ENCODE measurements at places on chromosomes 6 and 20.

DNA sequence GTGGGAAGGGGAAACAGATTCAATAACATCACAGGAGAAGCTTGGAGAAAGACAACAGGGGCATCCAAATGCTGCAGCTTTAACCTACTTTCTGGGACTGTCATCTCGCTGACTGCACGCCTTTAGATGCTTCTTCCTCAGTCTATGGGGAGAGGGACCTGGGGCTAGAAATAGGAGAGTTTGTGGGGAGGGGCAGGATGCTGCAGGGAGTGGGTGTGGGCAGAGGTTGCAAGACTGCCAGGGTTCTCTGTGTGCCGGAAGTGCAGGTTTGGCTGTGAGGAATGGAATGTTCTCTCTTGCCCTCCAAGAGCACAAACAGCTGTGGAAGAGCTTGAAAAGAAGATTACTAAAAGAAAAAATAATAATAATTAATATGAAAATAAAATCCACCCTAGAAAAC lies 93.2 kb downstream of the FOXO3 start:
- no peaks in the 10 kb centered on the region for H3K36me3 ChIP-seq
- no peak overlapping the region for H3K4me3 ChIP-seq
- DNase-seq: no peak
- no peaks in the 10 kb centered on the region for H3K27me3 ChIP-seq

DNA sequence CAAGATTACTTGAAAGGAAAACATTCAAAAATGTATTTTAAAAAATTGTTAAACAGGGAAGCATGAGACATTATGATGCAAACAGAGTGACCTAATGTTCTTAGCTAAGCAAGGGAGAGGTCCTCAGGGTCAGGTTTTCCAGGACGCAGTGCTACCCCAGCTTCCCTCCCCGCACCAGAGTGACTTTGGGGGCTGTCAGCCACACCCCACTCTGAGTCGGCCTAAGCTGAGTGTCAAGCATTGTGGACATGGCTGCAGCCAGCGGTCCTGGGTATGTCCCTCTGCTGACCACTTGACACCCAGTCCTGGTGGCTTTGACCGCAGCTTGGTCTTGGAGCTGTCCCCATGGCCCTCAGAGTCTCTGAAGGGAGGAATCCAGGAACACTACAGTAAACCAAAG lies 54.9 kb upstream of the CD93 start:
- no peak overlapping the region for H3K4me3 ChIP-seq
- no peaks in the 10 kb centered on the region for H3K4me1 ChIP-seq
- H3K36me3 ChIP-seq: no peaks in the 10 kb centered on the region
- DNase-seq: no peak
- no peak overlapping the region for H3K27ac ChIP-seq

DNA sequence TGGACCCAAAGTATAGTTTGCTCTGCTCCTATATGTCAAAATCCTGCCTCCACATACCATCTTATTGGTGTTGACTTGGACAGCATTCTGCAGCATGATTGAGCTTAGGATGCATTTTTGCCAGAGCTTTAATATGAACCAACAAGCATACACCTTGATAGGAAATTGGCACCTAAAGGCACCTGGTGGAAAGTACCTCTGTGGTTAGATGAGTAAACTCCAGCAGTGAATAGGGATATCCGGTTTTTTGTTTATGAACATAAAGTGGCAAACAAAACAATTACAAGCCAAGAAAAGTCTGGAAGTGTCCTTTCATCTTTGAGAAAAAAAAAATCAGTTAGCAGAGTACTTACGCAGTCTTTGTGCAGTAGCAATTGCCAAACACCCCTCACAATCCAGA lies 6.2 kb upstream of the CYP24A1 start:
- H3K4me1 ChIP-seq: peaks cover 3% of the 10 kb centered on the region
- no peak overlapping the region for H3K27ac ChIP-seq
- H3K36me3 ChIP-seq: no peaks in the 10 kb centered on the region
- DNase-seq: no peak

DNA sequence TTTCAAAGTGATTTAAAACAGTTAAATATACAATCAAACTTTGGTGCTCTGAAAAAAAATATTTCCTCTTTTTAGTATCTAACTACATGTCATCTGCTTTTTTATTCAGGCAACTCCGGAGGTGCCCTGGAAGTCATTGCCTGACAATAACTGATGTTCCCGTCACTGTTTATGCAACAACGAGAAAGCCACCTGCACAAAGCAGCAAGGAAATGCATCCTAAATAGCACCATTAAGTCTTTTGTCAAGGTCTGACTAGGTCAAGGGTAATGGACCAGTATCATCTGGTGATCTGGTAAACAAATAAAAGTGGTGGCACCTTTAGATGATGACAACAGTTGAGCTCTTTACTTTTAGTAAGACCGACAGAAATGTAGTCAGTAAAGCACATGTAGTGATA lies 13.2 kb downstream of the FAM229B start:
- DNase-seq: no peak
- H3K4me3 ChIP-seq: no peak overlapping the region
- H3K27ac ChIP-seq: no peak overlapping the region
- H3K36me3 ChIP-seq: peaks cover 14% of the 10 kb centered on the region

DNA sequence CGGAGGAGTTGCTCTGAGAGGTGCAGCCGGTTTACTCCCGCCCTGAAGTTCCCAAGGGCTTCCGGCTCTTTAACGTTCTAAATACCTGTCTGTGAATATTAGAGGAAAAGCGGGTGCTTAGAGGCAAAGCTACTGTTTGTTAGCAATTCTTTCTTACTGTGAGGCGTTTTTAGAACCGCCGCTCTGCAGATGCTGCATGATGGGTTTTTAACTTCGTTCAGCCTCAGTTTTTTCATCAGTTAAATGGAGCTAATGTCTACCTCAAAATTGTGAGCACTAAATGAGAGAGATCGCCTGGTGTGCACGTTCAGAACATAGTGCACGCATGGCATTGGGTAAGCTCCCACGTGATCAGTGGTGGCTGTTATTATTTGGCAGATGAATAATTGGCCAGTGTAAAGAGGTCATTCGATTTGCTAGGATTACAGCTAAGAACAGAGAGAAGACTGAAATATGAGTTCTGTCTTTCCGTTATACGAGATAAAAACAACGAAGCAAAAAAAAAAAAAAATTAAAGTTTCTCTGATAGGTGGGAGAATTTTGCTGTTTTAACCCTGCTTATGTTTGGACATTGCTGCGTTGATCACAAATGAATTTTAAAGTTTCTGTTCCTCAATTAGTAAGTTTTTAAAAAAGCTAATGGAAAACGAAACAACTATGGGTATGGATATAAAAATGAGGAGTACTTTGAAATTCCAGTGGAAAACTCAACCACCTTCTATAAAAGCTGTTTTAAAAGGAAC lies 660 bp upstream of the TFB1M start:
- DNase-seq: no peak
- H3K27me3 ChIP-seq: no peaks in the 10 kb centered on the region
- H3K27ac ChIP-seq: peak overlapping the region; percentile 82
- peaks cover 3% of the 10 kb centered on the region for H3K36me3 ChIP-seq
- H3K4me3 ChIP-seq: peak overlapping the region; percentile 35

DNA sequence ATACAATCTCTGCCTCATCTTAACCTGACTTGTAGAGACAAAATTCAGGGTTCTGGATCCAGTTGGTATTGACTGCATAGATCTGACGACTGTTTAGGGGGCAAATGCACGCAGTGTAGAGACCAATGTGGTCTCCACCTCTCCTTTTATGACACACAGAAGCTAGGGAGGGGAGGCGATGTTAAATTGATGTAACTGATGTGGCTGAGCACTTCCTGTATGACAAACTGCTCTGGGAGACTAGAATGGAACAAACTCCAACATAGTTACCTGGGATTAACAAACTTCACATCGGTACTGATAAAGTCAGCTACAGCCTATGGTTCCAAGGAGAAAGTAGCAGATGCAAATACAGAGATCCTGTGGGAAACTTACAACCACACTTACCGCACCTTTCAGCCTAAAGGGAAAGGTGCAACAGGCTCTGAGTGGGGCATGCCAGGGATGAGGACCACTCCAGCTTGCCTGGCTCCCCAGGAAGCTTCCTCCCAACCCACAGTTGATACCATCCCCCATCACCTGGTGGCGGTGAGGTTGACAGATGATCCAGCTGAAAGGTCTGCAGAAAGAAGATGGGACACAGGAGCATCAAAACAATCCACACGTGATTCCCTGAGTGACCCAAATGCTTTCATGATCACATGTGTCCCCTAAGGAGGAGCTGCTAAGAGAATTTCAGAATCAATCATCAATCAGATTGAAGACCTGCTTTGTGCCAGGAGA lies 60.6 kb upstream of the MRPS10 start:
- no peaks in the 10 kb centered on the region for H3K4me1 ChIP-seq
- H3K36me3 ChIP-seq: no peaks in the 10 kb centered on the region
- H3K4me3 ChIP-seq: no peak overlapping the region
- H3K27ac ChIP-seq: no peak overlapping the region
- DNase-seq: no peak
- H3K27me3 ChIP-seq: no peaks in the 10 kb centered on the region

- H3K27ac ChIP-seq: no peak overlapping the region
- DNase-seq: peak; percentile 52
- no peak overlapping the region for H3K4me3 ChIP-seq
These were observed 151.7 kb upstream of the AKAP12 start for GRCh38 chr6:151087861-151088598.

DNA sequence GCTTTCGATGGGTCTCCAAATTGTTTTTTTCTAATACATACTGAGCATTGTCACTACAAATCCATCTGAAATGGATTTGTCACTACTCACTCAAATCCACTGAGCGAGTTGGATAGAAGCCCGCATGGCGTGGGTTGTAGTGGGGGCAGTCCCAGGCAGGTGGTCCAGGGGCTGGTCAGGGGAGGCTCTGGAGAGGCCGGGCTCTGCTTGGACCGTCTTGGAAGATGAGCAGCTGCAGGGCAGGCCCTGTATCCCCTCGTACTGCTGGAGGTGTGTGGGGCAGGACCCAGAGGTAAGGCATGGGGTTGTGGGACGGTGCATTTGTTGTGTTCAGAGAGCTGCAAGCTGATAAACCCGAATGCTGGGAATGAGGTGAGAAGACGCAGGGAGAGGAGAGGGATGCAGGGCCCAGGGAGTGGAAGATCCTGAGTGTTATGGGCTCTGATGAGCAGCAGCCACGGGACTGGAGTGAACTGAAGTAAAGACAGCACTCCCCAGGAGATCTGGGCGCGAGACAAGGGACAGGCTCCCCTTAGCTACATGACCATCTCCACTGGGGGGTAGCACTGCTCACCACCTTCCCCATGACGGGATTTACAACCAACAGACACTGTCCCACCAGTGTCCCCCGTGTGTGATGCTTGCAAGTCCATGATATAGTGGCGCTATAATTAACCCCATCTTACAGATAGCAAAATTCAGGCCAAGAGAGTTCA lies 45.9 kb downstream of the PSMG4 start:
- H3K4me3 ChIP-seq: no peak overlapping the region
- H3K36me3 ChIP-seq: peaks cover 2% of the 10 kb centered on the region
- H3K4me1 ChIP-seq: no peaks in the 10 kb centered on the region
- DNase-seq: no peak
- no peaks in the 10 kb centered on the region for H3K27me3 ChIP-seq

GRCh38 chr20:3461211-3461771 lies 9.5 kb upstream of the ATRN start:
- no peaks in the 10 kb centered on the region for H3K27me3 ChIP-seq
- H3K4me3 ChIP-seq: no peak overlapping the region
- no peaks in the 10 kb centered on the region for H3K36me3 ChIP-seq
- H3K27ac ChIP-seq: no peak overlapping the region
- H3K4me1 ChIP-seq: no peaks in the 10 kb centered on the region
- DNase-seq: peak; percentile 65

DNA sequence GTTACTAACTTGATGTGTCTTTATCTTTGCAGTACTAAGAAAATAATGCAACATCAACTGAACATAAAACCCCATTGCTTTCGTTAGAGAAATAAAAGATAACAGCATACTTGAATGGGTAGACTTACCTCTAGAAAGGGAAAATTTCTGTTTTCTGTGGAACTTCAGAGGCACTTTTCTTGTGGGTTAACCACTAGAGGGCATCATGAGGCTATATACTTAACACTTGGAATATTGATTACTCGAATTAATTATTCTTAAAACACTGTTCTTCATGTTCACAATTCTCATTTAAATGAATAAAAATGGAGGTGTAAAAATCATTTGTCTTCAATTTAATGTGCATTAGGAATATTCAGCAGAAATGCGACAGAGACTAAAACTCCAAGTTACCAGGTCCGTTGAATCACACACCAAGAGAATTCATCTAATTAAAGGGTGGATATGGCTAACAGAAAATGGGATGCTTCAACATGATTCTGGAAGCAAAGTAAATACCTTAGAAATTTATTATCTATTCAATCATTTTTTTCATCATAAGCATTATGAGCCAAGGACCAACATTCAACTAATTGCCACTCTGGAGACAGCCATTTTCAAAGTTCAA lies 330.8 kb upstream of the PREP start:
- H3K4me3 ChIP-seq: no peak overlapping the region
- no peak overlapping the region for H3K27ac ChIP-seq
- DNase-seq: peak; percentile 33
- H3K36me3 ChIP-seq: no peaks in the 10 kb centered on the region
- peaks cover 4% of the 10 kb centered on the region for H3K4me1 ChIP-seq
- no peaks in the 10 kb centered on the region for H3K27me3 ChIP-seq

DNA sequence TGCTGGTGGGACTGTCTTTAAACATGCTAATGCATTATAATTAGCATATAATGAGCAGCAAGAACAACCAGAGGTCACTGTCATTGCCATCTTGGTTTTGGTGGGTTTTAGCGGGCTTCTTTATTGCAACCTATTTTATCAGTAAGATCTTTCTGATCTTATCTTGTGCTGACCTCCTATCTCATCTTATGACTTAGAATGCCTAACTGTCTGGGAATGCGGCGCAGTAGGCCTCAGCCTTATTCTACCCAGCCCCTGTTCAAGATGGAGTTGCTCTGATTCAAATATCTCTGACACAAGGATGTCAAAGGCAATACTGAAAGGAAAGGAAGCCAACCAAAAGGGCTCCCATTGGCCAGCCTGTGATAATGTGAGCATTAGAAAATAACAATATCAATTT lies 29.8 kb upstream of the SEC63 start:
- H3K36me3 ChIP-seq: no peaks in the 10 kb centered on the region
- H3K4me1 ChIP-seq: no peaks in the 10 kb centered on the region
- H3K4me3 ChIP-seq: no peak overlapping the region

GRCh38 chr6:18154507-18155149 lies at the start of gene TPMT:
TPMT (minus strand) TSS chr6:18155077; CDS start chr6:18149127, 5,950 bp downstream.
- H3K27ac ChIP-seq: peak within 1 kb of the TSS; percentile 91
- peak within 1 kb of the TSS; percentile 98 for H3K4me3 ChIP-seq
- no peak for DNase-seq

DNA sequence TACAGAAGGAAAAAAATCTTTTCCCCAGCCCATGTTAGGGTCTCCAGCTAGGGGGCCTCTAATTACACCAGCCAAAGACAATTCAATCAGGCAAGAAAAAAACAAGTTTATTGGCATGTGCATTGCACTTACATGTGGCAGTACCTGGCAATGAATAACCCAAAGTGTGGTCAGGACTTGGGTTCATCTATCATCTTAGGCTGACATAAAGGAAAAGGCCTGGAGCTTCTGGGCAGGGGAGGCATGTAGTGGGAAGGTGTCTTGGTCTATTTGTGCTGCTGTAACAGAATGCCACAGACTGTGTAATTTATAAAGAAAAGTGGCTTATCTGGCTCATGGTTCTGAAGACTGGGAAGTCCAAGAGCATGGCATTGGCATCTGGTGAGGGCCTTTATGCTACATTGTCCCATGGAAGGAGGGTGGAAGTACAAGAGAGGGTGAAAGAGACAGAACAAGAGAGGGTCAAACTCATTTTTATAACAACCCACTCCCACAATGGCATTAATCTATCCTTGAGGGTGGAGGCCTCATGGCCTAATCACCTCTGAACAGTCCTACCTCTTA lies 4.4 kb upstream of the PYGB start:
- no peaks in the 10 kb centered on the region for H3K36me3 ChIP-seq
- no peaks in the 10 kb centered on the region for H3K4me1 ChIP-seq
- H3K27ac ChIP-seq: no peak overlapping the region
- H3K27me3 ChIP-seq: no peaks in the 10 kb centered on the region
- no peak for DNase-seq
- no peak overlapping the region for H3K4me3 ChIP-seq
